Caco-2 (cell line): ENCODE measurements at places on chromosomes 2 and 18.
A peak's percentile ranks its signal among the peaks of the same experiment; 100 is the strongest.

GRCh38 chr18:61949946-61950345, 57.1 kb upstream of the RNF152 start:
- no peak for DNase-seq

GRCh38 chr2:9984217-9984739, 32.8 kb downstream of the GRHL1 start:
- no peak for DNase-seq

- peak; percentile 37 for DNase-seq
Observed at GRCh38 chr18:28161608-28162599, 15.0 kb downstream of the CDH2 start.

DNA sequence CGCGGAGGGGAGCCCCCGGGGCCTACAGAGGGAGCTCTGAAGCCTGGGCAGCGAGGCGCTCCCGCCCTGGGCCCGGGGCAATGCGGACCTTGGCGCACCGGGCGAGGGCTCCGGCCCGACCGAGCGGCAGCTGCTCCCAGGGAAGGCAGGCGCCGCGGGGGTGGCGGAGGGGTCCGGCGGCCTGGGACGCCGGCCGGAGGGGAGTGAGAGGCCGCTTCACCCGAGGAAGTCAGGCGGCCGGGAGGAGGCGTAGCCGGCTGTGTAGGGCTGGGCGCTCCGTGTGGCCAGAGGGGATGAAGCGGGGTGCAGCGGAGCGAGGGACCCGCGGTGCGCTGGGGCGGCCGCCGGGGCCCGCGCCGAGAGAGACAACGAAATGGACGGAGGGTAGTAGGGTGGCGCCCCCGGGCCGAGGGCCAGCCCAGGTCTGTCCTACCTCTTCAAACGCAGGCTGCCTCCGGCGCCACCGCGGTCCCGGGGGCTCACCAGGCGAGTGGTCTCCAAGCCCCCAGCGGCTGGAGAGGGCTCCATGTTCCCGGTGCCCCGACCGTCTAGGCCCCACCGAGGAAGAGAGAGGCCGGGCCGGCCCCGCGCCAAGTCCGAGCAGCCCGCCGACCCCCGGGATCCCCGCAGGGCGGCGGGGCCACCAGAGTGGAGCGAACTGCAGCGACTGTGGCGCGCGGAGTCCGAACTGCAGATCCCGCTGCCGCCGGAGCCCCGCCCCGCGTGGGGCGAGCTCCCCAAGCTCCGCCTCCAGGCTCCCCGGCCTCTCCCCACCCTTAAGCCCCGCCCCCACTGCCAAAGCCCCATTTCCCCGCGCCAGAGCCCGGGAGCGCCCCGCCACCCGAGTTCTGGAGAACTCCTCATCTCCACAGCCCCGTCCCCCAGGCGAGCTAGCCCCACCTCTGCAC, at the start of gene SLC30A3:
Gene SLC30A3 (minus strand): TSS at position 669 of the 908 bp plus-strand sequence. CDS start 141 bp downstream, at position 528.
- peak; percentile 60 for DNase-seq

GRCh38 chr2:237885931-237886684, 26.7 kb downstream of the RAMP1 start:
- no peak for DNase-seq

DNA sequence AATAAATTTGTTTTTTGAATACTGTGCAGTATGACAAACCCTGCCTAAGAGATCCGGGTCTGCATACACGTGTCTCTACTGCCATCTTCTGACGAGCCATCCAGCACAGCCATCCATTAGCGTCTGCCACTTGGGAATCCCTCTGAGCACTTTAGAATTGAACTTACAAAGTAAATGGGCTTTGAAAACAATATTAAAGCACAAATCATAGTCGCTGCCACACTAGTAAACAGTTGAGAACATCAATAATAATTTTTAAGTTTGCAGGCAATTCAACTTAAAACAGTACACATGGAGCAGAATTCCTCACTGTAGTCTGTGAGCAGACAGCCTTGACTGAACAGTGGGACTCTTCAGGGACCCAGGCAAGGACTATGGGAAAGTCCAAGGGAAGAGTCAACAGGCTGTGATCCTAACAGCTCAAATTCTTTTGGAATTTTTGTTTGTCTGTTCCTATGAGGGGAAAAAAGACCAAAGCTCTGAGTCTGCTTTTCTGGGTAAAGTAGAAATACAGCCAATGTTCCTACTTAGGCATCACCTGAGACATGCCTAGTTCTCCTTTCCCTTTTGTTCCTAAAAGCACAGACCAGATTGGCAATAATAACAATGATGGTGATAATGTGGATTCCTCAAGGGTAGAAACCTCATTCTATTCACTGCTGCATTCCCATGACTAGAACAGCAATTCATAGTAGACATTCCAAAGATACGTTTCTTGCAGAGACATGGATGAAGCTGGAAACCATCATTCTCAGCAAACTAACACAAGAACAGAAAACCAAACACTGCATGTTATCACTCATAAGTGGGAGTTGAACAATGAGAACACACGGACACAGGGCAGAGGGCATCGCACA, 92.9 kb downstream of the MREG start:
- peak; percentile 83 for DNase-seq

DNA sequence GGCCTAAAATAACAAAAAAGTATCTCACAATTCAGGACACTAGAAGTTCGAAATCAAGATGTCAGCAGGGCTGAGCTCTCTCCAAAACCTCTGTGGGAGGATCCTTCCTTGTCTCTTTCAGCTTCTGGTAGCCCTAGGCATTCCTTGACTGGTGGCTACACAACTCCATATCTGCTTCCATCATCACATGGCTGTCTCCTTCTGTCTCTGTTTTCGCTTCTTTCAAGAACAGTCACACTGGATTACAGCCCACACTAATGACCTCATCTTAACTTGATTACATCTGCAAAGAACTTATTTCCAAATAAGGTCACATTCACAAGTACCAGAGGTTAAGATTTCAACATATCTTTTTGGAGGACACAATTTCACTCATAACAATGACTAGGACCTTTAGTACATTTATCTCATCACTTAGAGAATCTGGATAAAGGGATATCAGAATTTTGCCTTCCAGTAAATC, 275.2 kb downstream of the IRS1 start:
- peak; percentile 25 for DNase-seq

- DNase-seq: no peak
Observed at GRCh38 chr2:105136394-105136793, 98.5 kb downstream of the MRPS9 start.

GRCh38 chr2:189618197-189618596, 37.6 kb upstream of the SLC40A1 start:
- DNase-seq: no peak

- no peak for DNase-seq
Observed at GRCh38 chr18:40907842-40908241, 1047.2 kb upstream of the PIK3C3 start.

GRCh38 chr18:6868033-6868432, 138.5 kb downstream of the ARHGAP28 start:
- no peak for DNase-seq

GRCh38 chr18:38035193-38035592, 469.6 kb upstream of the CELF4 start:
- no peak for DNase-seq

GRCh38 chr2:207423886-207424285, 105.9 kb upstream of the CREB1 start:
- DNase-seq: no peak

GRCh38 chr2:3588084-3588483, 6.8 kb upstream of the COLEC11 start:
- no peak for DNase-seq

- DNase-seq: no peak
Observed at GRCh38 chr2:224570328-224570993, 14.7 kb downstream of the CUL3 start.

GRCh38 chr2:130818809-130819208, 17.9 kb upstream of the ARHGEF4 start:
- DNase-seq: no peak

DNA sequence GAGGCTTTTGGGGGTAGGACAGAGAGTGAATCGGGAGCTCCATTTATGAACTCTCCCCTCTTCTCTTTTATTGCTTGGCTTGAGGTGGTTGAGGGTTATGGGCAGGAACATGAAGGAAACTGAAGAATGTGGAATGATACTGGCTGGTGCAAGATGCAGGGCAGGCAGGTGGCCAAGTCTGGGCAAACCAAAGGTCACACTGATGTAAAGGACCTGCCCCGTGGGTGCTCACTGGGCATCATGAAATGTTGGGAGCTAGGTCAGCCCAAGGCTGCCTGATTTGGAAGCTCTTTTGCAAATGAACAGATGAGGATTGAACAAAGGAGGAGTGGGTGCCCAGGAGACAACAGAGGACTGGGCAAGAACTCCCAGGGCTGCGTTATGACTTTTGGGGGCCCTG, 328.9 kb downstream of the CLIP4 start:
- DNase-seq: no peak

GRCh38 chr2:95316466-95317122, 19.4 kb downstream of the KCNIP3 start:
- DNase-seq: no peak

DNA sequence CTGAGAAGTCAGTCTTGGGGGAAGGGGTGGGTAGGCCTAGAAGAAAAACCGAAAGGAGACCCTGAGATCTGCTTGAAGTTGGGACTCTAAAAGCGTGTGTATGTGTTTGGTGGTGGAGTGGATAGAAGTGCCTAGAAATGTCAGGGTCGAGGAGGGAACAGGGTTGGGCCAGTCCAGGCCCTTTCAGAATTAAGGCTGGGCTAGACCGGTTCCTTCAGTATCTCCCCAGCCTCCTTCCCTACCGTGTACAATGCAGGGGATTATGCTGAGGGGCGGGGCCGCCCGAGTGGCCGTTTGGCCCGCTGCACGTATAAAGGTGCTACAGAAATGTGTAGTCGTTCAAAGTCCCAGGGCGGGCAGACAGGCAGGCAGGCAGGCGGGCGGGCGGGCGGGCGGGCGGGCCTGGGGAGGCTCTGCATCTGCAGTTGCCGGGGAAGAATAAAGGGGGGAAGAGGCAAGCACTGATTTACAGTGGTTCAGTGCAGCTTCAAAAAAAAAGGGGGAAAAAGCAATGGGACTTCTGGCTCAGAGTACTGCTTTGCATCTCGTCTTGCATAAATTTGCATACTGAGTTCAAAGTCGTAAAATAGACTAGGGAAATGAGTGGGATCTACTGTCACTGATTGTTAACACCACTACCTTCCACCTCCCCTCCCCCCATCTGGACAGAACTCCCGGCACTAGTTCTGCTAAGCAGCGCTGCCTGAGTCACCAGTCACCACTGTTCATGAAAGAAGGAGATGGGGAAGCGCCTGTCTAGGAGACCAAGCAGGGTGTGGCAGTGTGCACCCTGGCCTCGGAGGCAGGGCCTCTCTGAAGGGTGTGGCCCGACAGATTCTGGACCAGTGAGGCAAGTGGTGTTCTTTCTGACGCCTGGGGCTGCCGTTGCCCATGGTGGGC, 3.6 kb downstream of the IGFBP2 start:
- DNase-seq: peak; percentile 78

DNA sequence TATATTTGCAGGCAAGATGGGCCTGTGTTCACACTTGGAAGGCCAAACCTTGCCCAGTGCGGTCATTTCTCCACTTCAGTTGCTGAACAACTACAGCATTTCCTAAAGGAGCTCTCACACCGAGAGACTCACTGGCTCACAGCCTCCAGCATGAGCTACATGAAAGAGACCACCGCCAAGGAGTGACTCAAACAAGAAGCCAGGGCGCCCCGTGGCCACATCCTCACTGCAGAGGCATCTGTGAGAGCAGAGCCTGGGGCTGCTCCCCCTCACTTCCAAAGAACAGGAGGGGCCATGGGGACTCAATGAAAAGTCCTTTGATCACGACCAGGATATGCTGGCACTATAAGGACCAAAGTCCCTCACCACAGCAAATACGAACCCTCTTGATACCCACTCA, 50.0 kb downstream of the TMEM163 start:
- no peak for DNase-seq

GRCh38 chr2:31397094-31397493, 17.4 kb downstream of the XDH start:
- no peak for DNase-seq

GRCh38 chr2:105186967-105187498, 54.5 kb upstream of the GPR45 start:
- no peak for DNase-seq

GRCh38 chr2:152335726-152336118, 748 bp downstream of the FMNL2 start:
- no peak for DNase-seq

GRCh38 chr2:225479386-225479785, 79.9 kb downstream of the NYAP2 start:
- no peak for DNase-seq

- DNase-seq: no peak
Observed at GRCh38 chr18:44838971-44839666, 158.4 kb downstream of the SETBP1 start.

DNA sequence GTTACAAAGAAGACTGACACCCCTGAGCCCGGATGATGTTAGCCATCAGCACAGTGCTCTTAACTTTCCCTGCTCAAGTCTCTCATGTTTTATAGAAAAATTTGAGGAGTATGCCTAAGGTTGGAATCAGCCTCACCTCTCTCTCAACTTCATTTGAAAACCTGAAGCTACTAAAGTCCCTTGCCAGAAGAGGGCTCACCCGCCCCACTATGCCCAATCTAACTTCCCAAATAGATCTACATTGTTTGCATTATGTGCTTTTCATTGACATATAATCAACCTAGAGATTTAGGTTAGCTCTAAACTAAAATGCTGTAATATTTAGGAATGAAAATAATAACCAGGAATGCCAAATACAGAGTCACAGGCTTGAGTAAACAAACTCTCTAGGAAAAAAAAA, 305.4 kb downstream of the NCKAP5 start:
- DNase-seq: no peak

- no peak for DNase-seq
Observed at GRCh38 chr2:81196383-81196851, 891.9 kb upstream of the LRRTM1 start.

- DNase-seq: peak; percentile 13
Observed at GRCh38 chr2:130288467-130289403, 54.0 kb upstream of the IMP4 start.

DNA sequence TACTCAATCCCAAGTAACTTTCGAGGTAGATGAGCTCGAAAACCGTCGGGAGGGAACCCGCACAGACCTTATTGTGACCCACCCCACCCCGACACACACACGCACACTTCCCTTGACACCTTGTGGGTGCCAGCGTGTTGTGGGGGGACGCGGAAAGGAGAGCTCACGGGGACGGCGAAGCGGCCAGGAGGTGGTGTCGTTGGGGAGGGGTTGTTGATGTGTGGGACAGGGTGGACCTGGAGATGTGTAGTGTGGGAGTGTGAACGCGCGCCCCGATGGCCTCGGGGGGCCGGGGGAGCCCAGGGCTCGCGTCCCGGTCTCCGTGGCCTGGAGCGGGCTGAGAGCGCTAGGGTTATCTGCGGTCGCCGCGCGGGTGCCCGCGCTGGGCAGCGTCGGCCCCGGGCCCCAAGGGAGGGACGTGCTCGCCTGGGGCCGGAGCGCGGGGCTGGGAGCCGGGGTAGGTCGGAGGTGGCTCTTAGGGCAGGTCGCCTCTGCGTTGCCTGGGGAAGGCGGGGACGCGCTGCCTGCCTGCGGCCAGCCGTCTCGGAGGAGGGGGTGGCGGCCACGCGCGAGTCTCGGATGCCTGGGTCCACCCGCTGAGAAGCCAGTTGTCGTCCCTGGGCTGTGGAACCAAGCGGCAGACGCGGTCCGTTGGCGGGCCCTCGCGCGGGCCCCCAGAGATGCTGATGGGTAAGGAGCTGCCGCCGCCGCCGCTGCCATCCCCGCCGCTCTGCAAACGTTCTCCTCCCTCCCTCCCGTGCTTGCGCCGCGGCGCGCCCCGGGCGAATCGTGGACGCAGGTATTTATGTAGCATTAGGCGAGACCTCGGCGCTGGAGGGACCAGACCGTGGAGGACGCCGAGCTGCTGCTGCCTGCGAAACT, 1.6 kb downstream of the KLHL29 start:
- DNase-seq: peak; percentile 31
